Mucosa of descending colon (tissue), 3 donors: ENCODE measurements at places on chromosomes 6 and 20. TPM values are rescaled to one million over a fixed set of nuclear protein-coding genes. Genes with fewer than 3 reads are reported as not detected.
A peak's percentile ranks its signal among the peaks of the same experiment; 100 is the strongest.

The SLC4A11 gene
- 1.2 TPM for total RNA-seq

The SEMG1 gene
- total RNA-seq, result not detected

The FOXQ1 gene
- total RNA-seq, result 0.60 TPM

The PRSS35 gene
- total RNA-seq, result not detected

The OR2J3 gene
- total RNA-seq, result not detected

The GRIK2 gene
- 1.8 TPM for total RNA-seq

The ISM1 gene
- total RNA-seq, result 0.14 TPM

The FLRT3 gene
- 2.7 TPM for total RNA-seq

The MANEA gene
- 5.7 TPM for total RNA-seq

GRCh38 chr6:29958921-29959320 is 16.6 kb downstream of the HLA-A start:
- DNase-seq, result no peak

GRCh38 chr6:132715204-132715603 is 1.3 kb upstream of the VNN1 start:
- DNase-seq, result no peak

- DNase-seq, result no peak
These were observed 32.3 kb upstream of the SULF2 start for GRCh38 chr20:47817573-47817972.

- DNase-seq, result no peak
These were observed 29.7 kb upstream of the FAM50B start for GRCh38 chr6:3819161-3820110.

GRCh38 chr20:59725476-59726280 is 121.3 kb downstream of the PHACTR3 start:
- DNase-seq, result no peak

DNA sequence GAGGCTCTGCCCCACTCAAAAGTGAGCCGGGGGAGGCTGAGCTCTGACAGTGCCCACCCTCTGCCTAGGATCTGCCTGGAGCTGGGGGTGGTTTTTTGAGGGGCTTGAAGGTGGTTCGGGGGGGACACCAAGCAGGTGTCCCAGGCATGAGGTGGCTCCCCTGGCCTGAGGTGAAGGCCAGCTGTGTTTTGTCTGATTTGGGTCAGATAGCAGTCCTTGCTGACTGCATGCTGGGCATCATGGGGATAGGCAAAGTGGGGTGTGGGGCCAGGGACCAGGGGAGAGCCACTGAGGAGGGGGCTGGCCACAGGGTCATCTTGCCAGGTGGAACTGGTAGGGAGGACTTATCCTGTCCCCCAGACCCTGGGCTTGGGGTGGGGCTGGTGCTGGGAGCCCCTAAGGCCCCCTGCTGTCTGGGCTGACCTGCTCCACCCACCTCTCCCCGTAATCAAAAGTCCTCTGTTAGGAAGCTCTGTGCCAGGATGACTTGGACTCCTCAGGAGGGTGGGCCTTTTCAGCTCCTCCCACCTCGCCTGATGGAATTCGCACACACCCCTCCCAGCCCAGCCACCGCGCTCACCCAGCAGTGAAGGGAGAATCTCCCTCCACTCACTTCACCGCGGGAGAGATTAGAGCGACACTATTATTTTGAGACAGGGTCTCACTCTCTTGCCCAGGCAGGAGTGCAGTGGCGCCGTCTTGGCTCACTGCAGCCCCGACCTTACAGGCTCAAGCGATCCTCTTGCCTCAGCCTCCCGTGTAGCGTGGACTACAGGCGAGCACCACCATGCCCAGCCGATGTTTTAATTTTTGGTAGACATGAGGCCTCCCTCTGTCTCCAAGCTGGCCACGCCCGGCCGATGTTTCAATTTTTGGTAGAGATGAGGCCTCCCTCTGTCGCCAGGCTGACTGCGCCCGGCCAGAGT is 1.5 kb upstream of the COL9A3 start:
- no peak for DNase-seq

DNA sequence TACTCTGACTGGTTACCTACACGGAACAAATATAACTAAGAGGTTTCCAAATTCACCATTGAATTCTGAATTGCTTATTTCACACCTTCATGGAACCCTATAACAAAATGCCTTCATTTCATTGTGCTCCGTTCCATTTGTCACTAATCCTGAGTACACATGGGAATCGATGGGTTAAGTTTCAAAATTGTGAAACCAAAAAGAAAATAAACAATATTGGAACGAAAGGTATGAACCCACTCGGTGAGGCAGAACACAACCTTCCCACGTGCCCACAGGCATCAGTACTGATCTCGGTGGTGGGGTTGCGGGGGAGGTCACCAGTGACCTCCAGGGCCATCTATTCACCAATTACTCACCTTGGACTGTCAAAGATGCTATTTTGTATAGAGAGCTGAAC is 34.0 kb downstream of the PLAGL1 start:
- DNase-seq, result no peak

GRCh38 chr6:710601-711571 is 17.9 kb upstream of the EXOC2 start:
- DNase-seq, result peak; percentile 62

- DNase-seq, result no peak
These were observed 112.6 kb upstream of the CCN2 start for GRCh38 chr6:132063738-132064137.

DNA sequence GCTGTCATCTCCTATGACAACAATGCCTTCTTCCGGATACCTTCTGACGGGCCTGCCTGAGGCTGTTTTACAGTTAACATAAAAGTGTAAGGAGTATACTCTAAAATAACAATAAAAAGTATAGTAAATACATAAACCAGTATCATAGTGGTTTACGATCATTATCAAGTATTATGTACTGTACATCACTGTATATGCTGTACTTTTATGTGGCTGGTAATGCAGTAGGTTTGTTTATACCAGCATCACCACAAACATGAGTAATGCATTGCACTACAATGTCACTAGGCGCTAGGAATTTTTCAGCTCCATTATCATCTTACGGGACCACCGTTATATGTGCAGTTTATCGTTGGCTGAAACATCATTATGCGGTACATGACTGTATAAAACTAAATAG is 76.5 kb downstream of the VEGFA start:
- DNase-seq, result no peak

- no peak for DNase-seq
These were observed 78.6 kb upstream of the PTPRK start for GRCh38 chr6:128599036-128599435.

DNA sequence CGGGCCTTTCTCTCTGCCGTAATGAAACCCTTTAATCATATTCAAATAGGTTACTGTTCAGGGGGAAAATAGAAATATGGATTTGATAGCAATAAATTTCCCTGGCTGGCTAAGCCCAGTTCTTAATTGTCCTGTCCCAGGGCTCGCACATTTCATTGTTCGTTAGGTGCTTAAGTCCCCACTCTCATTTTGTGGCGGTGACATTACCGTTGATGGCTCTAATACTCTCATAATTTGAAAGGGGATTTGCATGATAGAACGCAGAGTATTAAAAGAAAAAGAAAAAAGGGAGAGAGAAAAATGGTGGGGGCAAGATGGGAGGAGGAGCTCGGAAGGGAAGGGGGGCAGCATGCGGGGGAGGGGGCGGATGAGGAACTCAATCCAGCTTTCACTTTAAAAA is 79.1 kb upstream of the FOXP4 start:
- no peak for DNase-seq

- no peak for DNase-seq
These were observed 734 bp downstream of the FAM110A start for GRCh38 chr20:834151-834746.

GRCh38 chr20:23637282-23638221 is at the start of gene CST3:
CST3 (minus strand) TSS chr20:23637955; CDS start chr20:23637862, 93 bp downstream.
- DNase-seq, result peak; percentile 93

DNA sequence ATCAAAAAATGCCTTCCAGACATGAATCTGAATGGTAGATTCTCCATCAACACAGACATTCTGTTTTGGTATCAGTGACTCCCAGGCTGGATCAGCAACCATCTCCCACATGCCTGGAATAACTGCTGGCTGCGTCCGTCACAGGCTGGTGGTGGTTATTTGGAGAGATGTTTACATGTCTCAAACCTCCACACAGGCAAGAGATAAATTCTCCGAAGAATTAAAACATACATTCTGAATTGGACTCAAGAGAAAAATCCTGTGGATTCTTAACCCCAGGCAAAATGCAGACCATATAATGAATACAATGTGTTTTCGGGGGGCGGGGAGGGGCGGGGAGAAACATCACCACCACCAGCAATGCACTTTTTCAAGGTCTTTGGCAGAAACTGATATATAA is 108.2 kb downstream of the THBS2 start:
- no peak for DNase-seq

DNA sequence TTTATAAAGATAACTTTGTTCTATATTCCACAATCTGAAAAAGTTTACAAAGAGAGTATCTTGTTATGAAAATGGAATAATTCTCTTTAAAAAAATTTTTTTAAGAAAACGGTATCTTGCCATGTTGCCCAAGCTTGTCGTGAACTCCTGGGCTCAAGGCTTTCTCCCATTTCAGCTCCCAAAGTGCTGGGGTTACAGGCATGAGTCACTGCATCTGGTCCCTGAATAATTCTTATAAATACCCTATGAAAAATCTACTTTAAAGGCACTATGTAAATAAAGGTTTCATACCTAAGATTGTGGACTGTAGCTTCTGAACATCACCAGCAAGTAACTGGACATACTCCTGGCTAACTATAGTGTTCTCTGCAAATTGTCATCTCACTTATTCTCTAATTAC is 60.3 kb downstream of the SAMD3 start:
- no peak for DNase-seq

DNA sequence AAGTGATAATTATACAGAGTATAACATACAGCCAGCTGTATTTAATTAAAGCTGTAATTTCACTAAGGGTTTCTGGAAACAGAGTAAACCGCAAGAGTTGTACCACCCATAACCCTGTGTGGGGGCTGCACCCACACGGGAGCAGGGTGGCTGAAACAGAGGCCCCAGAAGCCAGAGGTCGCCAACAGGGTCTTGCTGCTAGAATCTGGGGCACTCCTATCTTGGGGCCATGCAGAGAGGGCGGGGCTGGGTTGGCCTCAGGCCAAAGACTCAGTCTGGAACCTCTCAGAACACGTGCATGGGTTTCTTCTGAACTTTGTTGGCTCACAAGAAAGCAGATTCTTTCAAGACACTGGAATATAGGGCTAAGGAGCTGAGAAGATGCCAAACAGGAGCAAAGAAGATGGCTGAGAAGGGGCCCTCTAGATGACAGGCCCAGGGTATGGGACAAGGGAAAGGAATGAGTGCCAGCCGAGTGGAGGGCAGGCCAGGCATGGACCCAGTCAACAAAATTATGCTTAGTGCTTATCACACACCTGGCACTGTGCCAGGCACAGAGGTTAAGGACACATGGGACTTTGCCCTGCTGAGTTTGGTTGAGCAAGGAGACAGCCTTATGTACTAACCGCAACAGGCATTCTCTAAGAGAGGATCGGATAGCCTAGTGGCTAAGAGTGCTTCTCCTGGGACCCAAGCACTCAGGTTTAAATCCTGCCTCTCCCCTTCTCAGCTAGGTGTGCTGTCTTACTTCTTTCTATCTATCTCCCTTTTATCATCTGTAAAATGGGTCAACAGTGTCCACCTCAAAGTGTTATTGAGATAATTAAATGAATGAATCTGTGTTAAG is 96.6 kb upstream of the FOXP4 start:
- peak; percentile 87 for DNase-seq

GRCh38 chr6:170036916-170037315 is 254.0 kb downstream of the DLL1 start:
- DNase-seq, result no peak

- no peak for DNase-seq
These were observed 64.0 kb upstream of the PTGIS start for GRCh38 chr20:49631856-49632418.

DNA sequence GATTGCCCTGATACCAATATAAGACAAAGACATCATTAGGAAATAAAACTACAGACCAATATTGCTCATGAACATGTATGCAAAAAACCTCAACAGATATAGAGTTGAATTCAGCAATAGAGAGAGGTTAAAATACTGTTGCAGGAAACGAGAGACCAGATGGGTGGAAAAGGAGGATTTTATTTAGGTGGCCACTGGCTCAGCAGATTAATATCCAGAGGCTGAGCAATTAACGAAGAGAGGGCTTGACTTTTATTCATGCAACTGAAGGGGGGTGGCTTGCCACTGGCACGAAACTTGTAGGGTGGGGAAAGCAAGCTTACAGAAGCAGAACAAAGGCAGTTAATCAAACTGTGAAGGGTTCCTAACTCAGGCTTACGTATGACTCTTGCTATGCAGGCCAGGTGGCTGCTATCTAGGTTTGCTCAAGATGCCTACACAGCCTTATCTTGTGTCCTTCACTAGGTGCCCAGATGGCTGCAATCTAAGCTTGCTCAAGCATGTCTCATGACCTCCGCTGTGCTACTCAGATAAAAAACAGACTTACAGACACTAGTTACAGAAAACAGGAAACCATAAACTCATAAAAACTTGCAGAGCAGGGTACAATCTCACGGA is 126.4 kb downstream of the MMUT start:
- no peak for DNase-seq

DNA sequence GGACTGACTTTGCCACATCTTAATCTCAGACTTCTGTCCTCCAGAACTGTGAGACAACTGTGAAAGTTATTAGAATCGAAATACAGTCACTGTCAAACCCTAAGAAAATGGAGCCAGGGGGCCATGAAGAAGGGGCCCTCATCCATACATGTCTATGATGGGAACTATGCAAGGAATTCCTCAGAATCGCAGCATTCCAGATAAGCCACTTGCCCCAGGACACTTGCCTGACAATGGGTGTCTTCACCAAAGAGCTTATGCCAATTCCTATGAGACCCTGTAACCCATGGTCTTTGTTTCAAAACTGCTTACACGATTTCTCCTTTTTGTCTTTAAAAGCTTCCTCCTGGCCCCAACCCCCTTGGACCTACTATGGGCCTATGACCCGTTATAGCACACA is 90.4 kb upstream of the FOXP4 start:
- DNase-seq, result no peak

GRCh38 chr6:85756982-85757381 is 114.3 kb upstream of the SYNCRIP start:
- no peak for DNase-seq

DNA sequence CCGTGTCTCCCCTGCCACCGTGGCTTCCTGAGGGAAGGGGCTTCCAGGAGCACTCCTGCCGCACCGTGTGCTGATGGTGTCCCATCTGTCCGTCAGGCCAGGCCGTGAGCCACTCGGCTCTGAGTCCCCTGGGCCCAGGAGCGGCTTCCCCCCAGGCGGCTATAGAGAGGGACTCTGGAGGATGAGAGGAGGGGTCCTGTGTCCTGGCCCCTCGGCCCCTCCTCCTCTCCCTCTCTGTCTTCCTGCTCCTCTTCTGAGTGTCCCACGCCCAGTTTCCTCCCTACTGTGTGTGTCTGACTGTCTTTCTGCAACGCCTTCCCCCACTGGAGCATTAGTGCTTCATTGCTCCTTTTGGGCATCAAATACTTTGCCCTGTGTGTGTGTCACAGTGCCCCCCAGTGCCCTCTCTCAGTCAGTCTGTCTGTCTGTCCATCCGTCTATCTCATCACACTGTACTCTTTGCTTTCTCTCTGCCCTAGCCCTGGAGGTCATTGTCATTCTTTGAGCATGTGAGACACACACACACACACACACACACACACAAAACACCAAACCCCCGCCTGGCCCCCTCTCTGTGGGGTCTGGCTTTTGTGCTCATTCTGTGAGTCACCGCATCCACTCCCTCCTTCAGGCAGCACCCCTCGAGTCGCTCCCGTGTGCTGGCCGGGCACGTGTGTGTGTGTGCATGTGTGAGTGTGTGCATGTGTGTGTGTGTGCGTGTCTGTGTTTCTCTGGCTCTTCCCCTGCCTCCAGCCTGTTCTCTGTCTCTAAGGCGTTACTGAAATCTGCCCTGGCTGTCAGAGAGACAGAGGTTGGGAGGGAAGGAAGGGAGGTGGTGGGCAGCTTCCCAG is 71.9 kb downstream of the SRC start:
- DNase-seq, result no peak

- no peak for DNase-seq
These were observed 258.2 kb downstream of the BMP7 start for GRCh38 chr20:57008217-57008616.
